ENCODE measurements at places on chromosomes 3 and 15.

DNA sequence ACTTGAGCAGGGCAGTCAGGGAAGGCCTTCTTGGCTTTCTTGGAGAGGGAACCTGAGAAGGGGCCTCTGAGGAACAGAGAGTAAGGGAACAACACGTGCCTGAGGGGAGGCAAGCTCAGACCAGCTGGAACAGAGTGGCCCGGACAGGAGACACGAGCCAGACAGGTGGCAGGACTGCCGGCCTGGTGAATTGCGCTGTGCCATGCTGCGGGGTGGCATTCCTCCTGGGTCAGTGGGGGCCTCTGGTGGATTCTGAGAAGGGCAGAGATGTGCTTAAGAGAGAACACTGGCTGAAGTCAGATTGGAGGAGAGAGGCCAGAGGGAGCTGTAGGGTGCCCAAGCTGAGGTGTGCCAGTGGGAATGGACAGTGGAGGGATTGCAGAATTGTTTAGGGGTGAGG, 4.9 kb downstream of the CHAC1 start:
- DNase-seq = no peak

- no peak for DNase-seq
Measured at GRCh38 chr3:143090486-143090885, 29.1 kb upstream of the CHST2 start.

DNA sequence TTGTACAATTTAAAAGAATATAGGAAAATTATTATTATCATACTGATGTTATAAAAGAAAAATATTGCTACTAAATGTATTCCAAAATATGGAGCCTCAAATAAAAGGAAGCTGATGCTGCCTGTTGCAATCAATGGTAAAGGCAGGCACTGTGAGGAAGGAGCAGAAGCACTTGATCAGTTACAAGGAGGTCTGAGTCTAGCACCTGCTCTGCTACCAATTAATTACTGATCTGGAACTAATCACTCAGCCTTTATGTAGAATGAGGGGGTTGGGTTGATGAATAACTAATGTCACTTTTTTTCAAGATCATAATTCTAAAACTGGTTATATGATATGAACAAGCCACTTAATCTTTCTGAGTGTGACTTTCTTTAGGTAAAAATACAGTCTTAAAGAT, 5.5 kb downstream of the ADGRG7 start:
- no peak for DNase-seq

DNA sequence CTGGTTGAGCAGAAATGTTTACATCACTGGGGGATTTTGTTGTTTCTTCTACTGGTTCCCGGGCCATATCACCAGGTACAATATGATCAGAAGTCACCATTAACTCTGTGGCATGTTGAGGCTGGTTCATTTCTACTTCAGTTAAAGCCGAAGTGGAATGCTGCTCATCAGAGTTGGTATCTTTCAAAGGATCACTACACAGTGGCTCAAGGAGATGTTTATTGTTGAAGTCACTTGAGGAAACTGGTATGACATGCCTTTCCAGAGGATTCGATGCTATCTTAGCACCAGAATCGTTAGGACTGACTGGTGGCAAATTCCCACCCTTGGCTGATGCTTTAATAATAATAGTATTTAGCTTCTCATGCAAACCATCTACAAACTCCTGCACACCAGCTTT, 49.9 kb downstream of the TASOR start:
- no peak for DNase-seq

GRCh38 chr3:16509721-16510619, 3.5 kb downstream of the RFTN1 start:
- DNase-seq = no peak

- DNase-seq = no peak
Measured at GRCh38 chr3:191290311-191291025, 38.7 kb upstream of the CCDC50 start.

- DNase-seq = no peak
Measured at GRCh38 chr3:28940530-28940929, 340.3 kb upstream of the RBMS3 start.

- no peak for DNase-seq
Measured at GRCh38 chr3:128496602-128497304, 3.8 kb upstream of the GATA2 start.

- no peak for DNase-seq
Measured at GRCh38 chr15:101648356-101648755, 3.8 kb downstream of the TM2D3 start.

DNA sequence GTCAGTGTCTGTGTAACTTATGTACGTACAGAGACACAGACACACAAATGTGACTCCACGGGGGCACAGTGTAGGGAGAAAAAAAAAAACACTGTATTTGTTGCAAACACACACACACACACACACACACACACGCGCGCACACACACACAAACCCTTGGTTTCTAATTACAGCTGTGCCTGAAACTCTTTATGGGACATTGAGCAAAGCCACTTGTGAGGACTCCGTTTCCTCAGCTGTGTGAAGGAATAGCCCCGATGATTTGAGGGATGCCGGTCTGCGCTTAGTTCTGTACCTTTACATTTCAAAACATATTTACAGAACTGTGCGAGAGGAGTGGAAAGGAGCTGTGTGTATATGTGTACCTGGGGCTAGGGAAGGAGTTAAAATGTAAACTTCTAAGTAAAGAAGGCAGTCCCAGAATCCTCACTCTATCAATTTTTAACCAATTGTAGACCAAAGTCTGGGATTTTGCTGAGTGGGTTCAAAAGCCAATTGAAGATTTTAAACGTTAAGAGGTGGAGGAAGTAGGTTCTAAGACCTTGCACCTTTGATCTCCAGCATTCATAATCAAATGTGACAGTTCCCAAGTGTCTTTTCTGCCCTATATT, 5.3 kb upstream of the BCL6 start:
- no peak for DNase-seq

GRCh38 chr3:66998904-66999235, 763 bp downstream of the KBTBD8 start:
- no peak for DNase-seq

- no peak for DNase-seq
Measured at GRCh38 chr3:33081812-33082211, 15.1 kb downstream of the GLB1 start.

DNA sequence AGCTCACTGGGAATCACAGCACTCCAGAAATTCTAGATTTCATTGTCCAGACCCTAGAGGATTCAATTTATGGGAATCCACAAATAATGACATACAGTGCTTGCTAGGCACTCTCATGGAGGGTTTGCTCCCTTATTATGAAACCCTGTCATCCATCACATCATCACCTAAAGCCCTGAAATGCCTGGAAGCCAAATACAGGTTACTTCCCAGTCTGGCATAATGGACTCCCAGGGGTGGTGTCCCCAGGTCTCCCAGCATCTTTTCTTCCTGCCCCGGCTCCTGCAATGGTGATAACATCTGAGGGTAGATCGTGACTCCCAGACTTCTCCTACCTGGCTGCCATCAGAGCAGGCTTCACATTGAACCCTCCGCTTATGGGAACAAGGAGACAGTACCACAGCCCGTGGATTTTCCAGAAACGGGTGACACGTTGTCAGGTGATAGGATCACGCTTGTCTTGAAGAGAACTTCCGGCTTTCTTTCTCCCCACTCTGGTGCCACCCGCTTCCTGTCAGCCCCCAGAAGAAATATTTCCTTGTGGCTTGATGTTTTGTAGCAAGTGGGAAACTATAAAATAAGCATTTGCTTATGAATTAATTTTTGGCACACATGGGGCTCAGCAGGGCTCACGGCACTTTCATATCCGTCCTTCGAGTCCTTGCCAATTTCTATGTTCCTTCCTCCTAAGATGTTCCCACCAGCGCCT, 238.7 kb upstream of the BHLHE40 start:
- DNase-seq = no peak

- no peak for DNase-seq
Measured at GRCh38 chr15:81394603-81395002, 20.6 kb upstream of the TMC3 start.

GRCh38 chr3:77489216-77489615, 449.3 kb downstream of the ROBO2 start:
- no peak for DNase-seq

- DNase-seq = no peak
Measured at GRCh38 chr3:146894406-146894805, 289.3 kb upstream of the PLSCR5 start.

GRCh38 chr15:74724570-74725224, 631 bp downstream of the CYP1A1 start:
- DNase-seq = no peak

- no peak for DNase-seq
Measured at GRCh38 chr3:154040283-154040682, 80.9 kb upstream of the ARHGEF26 start.

GRCh38 chr15:37595426-37595970, 338.9 kb upstream of the TMCO5A start:
- DNase-seq = no peak

- no peak for DNase-seq
Measured at GRCh38 chr3:8359133-8359532, 142.5 kb upstream of the LMCD1 start.
